ENCODE measurements at places on chromosomes 3 and 15. TPM values are rescaled to one million over a fixed set of nuclear protein-coding genes. Genes with fewer than 3 reads are reported as not detected.

The SLC51B gene
- 0.71 TPM for total RNA-seq

The GRM2 gene
- total RNA-seq, result 0.31 TPM

The HGD gene
- 0.09 TPM for total RNA-seq

- H3K27ac ChIP-seq, result no peak overlapping the region
- no peaks in the 10 kb centered on the region for H3K4me1 ChIP-seq
- no peak overlapping the region for H3K4me3 ChIP-seq
- no peak for DNase-seq
- no peaks in the 10 kb centered on the region for H3K27me3 ChIP-seq
These were observed 523.8 kb upstream of the NAALADL2 start for GRCh38 chr3:174335324-174335723.

The GREM1 gene
- total RNA-seq, result 1.3 TPM

GRCh38 chr15:97521381-97522285, 438.9 kb upstream of the ARRDC4 start:
- H3K36me3 ChIP-seq, result no peaks in the 10 kb centered on the region
- DNase-seq, result peak; percentile 71
- no peaks in the 10 kb centered on the region for H3K27me3 ChIP-seq
- H3K4me1 ChIP-seq, result peaks cover 11% of the 10 kb centered on the region

GRCh38 chr3:49793486-49794085, 6.1 kb downstream of the CDHR4 start:
- H3K27me3 ChIP-seq, result no peaks in the 10 kb centered on the region
- no peak overlapping the region for H3K4me3 ChIP-seq
- H3K36me3 ChIP-seq, result no peaks in the 10 kb centered on the region

The NOX5 gene
- 0.09 TPM for total RNA-seq

- no peaks in the 10 kb centered on the region for H3K4me1 ChIP-seq
- H3K36me3 ChIP-seq, result peaks cover 39% of the 10 kb centered on the region
- no peak for DNase-seq
- no peak overlapping the region for H3K27ac ChIP-seq
These were observed 168.8 kb downstream of the ADAMTS9 start for GRCh38 chr3:64518950-64519349.

GRCh38 chr3:11434017-11434526, 161.9 kb downstream of the ATG7 start:
- peak; percentile 97 for DNase-seq
- H3K4me1 ChIP-seq, result peaks cover 13% of the 10 kb centered on the region
- H3K36me3 ChIP-seq, result no peaks in the 10 kb centered on the region
- peak overlapping the region; percentile 91 for H3K27ac ChIP-seq
- H3K4me3 ChIP-seq, result no peak overlapping the region

DNA sequence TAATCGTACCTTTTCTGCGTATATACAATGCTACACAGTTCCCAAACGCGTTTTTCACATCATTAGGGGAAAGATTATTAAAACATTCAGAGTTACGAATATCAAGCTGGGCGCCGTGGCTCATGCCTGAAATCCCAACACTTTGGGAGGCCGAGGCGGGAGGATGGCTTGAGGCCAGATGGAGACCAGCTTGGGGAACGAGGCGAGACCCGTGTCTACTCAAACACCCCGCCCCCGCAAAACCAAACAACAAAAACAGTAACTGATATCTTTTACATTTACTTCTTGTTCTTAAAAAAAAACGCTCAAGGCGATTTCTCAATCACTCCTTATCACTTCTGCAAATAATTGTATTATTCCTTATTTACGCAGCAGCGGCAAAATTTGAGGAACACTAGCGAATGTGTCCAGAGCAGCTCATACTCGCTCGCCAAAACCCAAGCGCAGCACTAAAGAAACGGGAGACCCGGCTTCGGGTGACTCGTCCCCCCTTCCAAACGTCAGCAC, 1.2 kb downstream of the ZBTB11 start:
- peak overlapping the region; percentile 100 for H3K4me3 ChIP-seq
- no peak for DNase-seq
- peak overlapping the region; percentile 99 for H3K27ac ChIP-seq
- H3K36me3 ChIP-seq, result peaks cover 22% of the 10 kb centered on the region
- H3K27me3 ChIP-seq, result no peaks in the 10 kb centered on the region

The RLBP1 gene
- not detected for total RNA-seq

The PDZRN3 gene
- 57.1 TPM for total RNA-seq

The ATP13A4 gene
- total RNA-seq, result 0.62 TPM

GRCh38 chr3:197362081-197362480, 63.7 kb upstream of the DLG1 start:
- H3K27me3 ChIP-seq, result no peaks in the 10 kb centered on the region
- H3K4me1 ChIP-seq, result peaks cover 27% of the 10 kb centered on the region
- H3K36me3 ChIP-seq, result no peaks in the 10 kb centered on the region
- peak; percentile 54 for DNase-seq

DNA sequence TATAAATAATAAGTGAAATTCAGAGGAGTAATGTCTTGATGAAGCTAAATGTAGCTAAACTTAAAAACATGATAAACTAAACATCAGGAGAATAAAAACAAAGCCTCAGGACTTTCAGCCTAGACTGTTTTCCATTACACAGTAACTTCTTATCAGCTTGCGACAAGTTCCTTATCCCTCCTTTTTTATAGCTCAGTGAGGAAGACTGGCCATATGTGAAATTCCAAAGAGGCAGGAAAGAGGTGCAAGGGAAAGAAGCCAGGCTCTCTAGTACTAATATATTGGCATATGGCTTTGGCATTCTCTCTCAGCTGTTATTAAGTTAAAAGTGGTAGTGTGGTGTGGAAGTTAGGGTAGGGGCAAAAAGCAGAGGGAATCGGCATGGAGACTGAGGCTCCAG, 4.4 kb downstream of the COX17 start:
- no peak overlapping the region for H3K27ac ChIP-seq
- H3K4me1 ChIP-seq, result peaks cover 5% of the 10 kb centered on the region
- DNase-seq, result no peak
- no peak overlapping the region for H3K4me3 ChIP-seq

GRCh38 chr3:189714991-189715961, 84.1 kb downstream of the TP63 start:
- H3K36me3 ChIP-seq, result no peaks in the 10 kb centered on the region
- DNase-seq, result no peak
- H3K4me1 ChIP-seq, result peaks cover 8% of the 10 kb centered on the region
- H3K27ac ChIP-seq, result no peak overlapping the region
- H3K27me3 ChIP-seq, result no peaks in the 10 kb centered on the region

The CADPS gene
- total RNA-seq, result 0.58 TPM

DNA sequence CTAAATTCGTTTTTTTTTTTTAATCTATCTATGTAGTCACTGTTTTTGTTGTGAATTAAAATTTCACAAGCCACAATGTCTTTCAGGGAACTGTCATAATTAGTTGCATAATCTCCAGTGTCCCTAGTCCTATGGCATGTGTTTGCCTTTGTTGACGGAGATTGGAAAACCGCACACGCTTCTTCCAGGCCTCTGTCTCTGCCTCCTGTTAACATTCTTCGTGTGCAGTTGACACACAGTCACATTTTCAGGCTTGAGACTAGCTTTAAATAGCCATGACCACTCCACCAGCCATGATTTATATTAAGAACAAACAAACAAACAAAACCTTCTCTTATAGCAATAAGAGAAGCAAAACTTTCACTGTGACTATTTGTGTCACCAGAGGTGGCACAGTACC, 139.8 kb downstream of the DUT start:
- H3K36me3 ChIP-seq, result peaks cover 55% of the 10 kb centered on the region
- DNase-seq, result no peak
- no peaks in the 10 kb centered on the region for H3K27me3 ChIP-seq
- H3K4me1 ChIP-seq, result no peaks in the 10 kb centered on the region
- H3K27ac ChIP-seq, result no peak overlapping the region

GRCh38 chr3:41178576-41178975, 20.7 kb upstream of the CTNNB1 start:
- H3K27me3 ChIP-seq, result no peaks in the 10 kb centered on the region
- H3K4me1 ChIP-seq, result peaks cover 36% of the 10 kb centered on the region
- H3K27ac ChIP-seq, result no peak overlapping the region
- no peak for DNase-seq
- H3K4me3 ChIP-seq, result no peak overlapping the region

GRCh38 chr3:134445636-134446035, 40.1 kb downstream of the ANAPC13 start:
- no peak overlapping the region for H3K4me3 ChIP-seq
- H3K27me3 ChIP-seq, result no peaks in the 10 kb centered on the region
- H3K36me3 ChIP-seq, result no peaks in the 10 kb centered on the region
- H3K4me1 ChIP-seq, result peaks cover 18% of the 10 kb centered on the region
- peak; percentile 74 for DNase-seq

DNA sequence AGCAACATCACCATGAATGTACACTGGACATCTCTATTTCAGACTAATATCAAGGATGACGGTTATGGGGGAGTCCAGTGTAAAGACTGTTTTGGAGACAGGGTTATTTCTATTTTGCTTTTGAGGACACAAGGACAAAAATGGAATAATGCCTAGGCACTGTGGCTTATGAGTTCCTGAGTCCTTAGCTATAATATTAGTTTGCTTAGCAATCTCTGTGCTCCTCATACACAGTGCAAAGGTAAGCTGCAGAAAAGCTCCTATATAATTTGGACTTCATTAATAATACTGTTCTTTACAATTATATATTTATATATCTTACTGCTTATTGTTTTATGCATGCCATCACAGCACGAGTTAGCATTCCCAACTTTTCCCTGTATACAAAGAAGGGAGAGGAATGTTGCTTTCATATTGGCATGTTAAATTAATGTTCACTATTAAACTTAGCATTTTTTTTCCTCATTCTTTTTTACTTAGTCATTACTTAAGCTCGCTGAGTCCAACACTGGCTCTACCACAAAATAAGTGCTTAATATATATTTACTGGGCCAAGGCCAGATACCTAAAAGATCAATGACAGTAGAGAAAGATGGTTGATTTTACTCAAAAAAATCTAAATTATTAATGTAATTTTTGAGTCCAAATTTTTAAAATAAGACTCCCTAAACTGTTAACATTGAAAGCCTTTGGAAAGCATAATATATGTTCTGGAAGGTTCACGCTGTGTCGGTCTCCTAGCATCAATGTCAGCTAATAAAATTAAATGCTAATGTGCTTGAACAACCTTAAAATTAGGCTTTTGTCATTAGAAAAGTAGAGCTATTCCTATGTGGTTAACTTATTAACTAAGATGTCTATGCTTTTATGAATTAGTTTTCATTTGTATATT, 13.8 kb downstream of the THBS1 start:
- H3K36me3 ChIP-seq, result peaks cover 46% of the 10 kb centered on the region
- H3K4me1 ChIP-seq, result no peaks in the 10 kb centered on the region
- H3K27ac ChIP-seq, result no peak overlapping the region
- no peak for DNase-seq
